Renal cortex interstitium (tissue), 15 donors: ENCODE measurements at places on chromosomes 16 and 17. TPM values are rescaled to one million over a fixed set of nuclear protein-coding genes. Genes with fewer than 3 reads are reported as not detected.

MFSD11 gene
- 27.6 TPM for polyA plus RNA-seq

GRCh38 chr16:81263470-81264220 is 25.2 kb downstream of the BCO1 start:
- DNase-seq, result peak; percentile 72

SCGB1C2 gene
- not detected for polyA plus RNA-seq

WSCD1 gene
- 16.0 TPM for polyA plus RNA-seq

DNA sequence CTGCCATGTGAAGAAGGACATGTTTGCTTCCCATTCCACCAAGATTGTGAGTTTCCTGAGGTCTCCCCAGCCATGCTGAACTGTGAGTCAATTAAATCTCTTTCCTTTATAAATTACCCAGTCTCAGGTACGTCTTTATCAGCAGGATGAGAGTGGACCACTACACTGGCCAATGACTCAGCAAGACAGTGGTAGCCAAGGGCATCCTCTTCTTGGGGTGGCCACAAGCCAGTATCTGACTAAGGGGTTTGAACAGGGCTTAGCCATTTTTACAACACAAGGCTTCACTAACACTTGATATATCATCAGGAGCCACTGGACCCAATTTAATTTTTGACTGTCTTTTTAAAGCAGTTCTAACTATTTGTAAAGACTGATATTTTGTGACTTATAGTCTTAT is 21.1 kb upstream of the KRT24 start:
- no peak for DNase-seq

GRCh38 chr17:12659500-12659899 is 6.2 kb upstream of the MYOCD start:
- no peak for DNase-seq

DNA sequence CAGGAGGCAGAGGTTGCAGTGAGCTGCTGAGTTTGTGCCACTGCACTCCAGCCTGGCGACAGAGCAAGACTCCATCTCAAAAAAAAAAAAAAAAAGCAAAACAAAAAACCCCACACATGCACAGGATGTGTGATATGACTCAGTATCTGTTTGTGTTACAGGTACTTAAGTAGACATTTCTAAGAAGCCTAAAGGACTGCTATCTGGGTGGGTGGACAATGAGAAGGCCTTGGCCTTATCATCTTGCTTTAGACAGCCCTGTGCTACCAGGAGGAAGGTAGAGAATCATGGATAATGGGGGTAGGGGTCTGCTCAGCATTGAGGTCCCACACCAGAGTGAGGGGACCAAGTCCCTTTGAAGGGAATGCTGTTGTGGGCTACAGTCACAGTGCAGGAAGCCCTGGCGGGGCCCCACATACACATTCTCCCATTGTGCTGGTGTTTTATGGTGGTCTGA is 26.7 kb downstream of the PLD6 start:
- no peak for DNase-seq

PRAC2 gene
- not detected for polyA plus RNA-seq

GRCh38 chr17:17729620-17730249 is 48.5 kb downstream of the RAI1 start:
- DNase-seq, result no peak

DNA sequence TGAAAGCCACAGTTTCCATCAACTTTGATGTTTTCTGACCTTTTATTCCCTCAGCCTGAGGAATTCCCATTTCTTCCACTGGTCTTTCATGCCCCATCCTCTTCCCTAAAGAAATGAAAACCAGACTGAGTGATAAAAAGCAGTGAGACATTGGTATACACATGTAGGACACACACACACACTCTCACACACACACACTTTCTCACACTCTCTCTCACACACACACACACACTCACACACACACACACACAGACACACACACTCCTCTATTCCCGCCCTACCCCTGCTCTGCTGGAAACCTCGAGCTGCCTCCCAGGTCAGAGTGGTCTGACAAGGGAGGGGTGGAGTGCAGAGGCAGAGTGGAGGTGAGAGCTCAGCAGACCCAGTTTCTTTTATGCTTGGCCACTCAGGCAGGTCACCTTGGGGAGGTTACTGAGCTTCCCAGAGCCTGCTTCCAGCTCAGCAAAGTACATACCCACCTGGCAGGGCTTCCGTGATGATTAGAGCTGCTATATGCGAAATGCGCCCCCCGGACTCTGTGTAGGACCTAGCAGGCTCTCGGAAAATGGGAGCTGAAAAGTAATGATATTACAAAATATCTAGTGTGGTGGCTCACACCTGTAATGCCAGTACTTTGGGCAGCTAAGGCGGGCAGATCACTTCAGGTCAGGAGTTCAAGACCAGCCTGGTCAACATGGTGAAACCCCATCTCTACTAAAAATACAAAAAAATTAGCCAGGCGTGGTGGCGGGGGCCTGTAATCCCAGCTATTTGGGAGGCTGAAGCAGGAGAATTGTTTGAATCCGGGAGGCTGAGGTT is 30.7 kb downstream of the CCR7 start:
- DNase-seq, result no peak

DNA sequence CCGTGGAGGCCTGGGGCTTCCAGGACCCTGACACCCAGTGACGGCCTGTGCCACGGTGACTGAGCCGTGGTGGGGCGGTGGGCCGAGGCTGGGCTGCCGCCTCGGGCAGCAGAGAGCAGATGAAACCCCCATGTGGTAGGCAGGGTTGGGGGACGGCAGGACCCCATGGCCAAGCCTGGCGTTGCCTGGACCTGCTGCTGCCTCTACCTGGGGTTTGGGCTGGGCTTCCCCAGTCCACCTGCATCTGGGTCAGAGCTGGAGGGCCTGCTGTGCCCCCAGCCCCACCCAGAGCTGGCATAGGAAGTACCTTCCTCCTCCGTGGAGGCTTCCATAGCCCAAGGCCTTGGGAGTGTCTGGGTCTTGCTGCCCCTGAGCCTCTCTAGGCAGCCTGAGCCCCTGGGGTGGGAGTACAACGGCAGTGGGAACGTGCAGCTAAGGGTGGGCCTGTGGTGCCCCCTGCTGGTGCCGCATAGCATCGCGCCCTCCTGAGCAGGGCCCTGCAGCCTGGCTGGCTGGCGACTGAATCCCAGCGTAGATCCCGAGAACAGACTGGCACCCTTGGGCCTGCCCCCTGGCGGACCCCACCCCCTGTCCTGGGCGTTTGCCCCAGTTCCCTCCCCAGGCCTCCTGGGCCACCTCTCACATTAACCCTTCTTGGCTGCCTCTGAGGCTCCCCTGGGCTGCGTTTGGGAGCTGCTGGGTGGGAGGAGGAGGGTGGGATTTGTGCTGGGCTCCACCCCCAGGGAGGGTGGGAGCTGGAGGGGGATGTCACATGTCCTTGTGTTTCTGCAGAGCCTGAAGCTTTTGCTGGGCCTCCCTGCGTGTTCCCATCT is 12.6 kb upstream of the ATP6V0C start:
- DNase-seq, result peak; percentile 85

DNA sequence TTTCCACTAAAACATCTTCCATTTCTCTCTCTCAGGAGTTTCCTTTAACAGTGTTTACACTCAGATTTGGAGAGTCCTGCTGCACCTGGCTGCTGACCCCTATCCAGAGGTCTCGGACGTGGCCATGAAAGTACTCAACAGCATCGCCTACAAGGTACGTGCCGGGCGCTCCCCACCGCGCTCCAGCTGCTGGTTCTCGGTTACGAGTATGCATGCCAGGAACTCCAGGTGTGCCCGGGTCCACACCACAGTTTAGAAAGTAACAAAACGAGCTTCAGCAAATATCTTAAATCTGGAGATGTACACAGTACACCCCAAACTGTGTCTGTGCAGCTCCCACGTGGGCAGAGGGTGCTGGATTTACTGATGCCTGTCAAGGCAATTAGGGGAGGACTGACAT is 82.9 kb upstream of the CHMP6 start:
- no peak for DNase-seq

TBC1D3H gene
- not detected for polyA plus RNA-seq

- no peak for DNase-seq
Observed at GRCh38 chr17:29076722-29077121, 33.8 kb downstream of the PIPOX start.

DNA sequence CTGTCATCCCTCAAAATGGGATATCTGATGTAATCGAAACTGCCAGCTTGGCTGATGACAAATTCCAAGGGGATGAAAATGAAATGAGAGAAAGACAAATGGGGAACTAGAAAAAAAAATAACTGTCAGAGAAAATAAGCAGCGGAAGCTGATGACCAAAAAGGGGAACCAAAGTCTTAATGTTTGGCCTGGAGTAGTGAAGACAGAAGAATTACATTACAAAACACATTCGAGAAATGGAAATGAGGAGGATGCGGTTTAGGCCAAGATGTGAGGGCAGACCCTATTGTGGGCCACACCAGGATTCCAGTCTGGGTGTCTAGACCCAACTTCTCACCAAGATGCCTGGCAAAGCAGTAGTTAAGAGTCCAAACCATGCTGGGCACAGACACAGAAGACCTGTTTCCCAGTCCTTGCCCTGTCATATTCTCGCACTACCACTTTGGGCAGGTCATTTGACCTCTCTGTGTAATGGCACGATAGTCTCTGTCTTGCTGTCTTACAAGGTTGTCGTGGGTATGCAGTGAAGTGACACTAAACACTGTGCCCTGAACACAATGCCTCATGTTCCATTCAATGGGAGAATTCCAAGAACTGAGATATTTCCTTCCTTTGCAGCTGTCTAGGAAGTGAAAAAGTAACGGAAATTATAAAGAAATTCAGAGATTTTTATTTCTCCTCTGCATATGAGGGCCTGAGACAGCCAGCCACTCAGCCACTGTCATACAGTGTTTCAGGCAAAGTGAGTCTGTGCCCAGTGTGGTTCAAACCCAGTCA is 12.3 kb upstream of the CCL2 start:
- no peak for DNase-seq

PSMC5 gene
- polyA plus RNA-seq, result 204 TPM

DNAH17 gene
- polyA plus RNA-seq, result 4.5 TPM

GLOD4 gene
- polyA plus RNA-seq, result 126 TPM

DNA sequence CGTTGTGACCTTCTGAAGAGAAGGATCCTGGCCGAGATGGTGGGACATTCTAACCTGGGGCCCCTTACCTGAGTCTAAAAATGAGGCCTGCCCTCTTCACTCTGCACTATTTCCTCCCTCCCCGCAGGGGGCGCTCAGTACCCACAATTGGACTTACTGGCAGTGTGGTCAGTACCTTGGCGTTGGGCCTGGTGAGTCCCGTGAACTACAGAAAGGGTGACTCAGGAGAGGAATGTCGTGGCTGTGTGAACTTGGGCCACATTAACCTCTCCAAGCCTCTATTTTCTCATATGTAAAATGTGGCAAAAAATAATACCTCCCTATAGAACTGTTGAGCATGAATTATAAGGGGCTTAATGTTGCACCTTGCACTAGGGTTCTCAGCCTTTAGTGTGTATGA is 3.9 kb downstream of the RSAD1 start:
- peak; percentile 74 for DNase-seq

DNA sequence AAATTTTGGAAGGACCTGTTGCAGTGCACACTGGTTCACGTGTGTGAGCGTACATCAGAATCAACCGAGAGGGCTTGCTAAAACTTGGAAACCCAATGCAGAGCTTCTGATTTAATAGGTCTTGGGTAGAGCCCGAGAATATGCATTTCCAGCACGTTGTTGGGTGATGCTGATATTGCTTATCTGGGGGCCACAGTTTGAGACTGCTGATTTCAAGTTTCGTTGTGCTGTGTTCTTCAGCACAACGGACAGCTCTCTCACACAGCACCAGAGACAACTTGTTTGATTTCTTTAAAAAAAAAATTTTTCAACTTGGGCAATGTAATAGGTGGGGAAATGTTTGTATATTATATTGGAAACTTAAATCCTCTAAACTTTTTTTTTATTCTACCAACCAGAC is 9.4 kb downstream of the OR4D2 start:
- DNase-seq, result no peak

- no peak for DNase-seq
Observed at GRCh38 chr16:46907061-46907774, 23.1 kb downstream of the GPT2 start.

TBC1D16 gene
- 40.3 TPM for polyA plus RNA-seq

CENPT gene
- polyA plus RNA-seq, result 43.0 TPM

CHP2 gene
- polyA plus RNA-seq, result 1.7 TPM

- no peak for DNase-seq
Observed at GRCh38 chr16:80081846-80082245, 458.9 kb upstream of the DYNLRB2 start.

DNA sequence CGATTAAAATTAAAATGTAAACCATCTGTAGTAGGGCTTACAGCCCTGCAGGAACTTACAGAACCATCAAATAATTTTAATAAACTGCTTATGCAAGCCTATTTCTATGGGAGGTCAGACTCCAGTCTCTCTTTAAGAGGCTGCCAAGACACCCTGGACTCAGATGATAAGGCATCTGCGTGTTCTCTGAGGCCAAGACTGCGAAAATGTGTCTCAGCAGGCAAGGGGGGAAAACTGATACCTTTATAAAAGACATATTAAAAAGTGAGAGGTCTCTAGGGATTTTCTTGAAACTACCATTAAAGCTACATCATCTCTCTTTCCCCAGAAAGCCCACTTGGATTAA is 32.2 kb downstream of the MPHOSPH6 start:
- no peak for DNase-seq

- DNase-seq, result no peak
Observed at GRCh38 chr17:51335883-51336822, 75.8 kb downstream of the UTP18 start.

GRCh38 chr17:44959821-44960531 is 8.1 kb downstream of the C1QL1 start:
- no peak for DNase-seq

DNA sequence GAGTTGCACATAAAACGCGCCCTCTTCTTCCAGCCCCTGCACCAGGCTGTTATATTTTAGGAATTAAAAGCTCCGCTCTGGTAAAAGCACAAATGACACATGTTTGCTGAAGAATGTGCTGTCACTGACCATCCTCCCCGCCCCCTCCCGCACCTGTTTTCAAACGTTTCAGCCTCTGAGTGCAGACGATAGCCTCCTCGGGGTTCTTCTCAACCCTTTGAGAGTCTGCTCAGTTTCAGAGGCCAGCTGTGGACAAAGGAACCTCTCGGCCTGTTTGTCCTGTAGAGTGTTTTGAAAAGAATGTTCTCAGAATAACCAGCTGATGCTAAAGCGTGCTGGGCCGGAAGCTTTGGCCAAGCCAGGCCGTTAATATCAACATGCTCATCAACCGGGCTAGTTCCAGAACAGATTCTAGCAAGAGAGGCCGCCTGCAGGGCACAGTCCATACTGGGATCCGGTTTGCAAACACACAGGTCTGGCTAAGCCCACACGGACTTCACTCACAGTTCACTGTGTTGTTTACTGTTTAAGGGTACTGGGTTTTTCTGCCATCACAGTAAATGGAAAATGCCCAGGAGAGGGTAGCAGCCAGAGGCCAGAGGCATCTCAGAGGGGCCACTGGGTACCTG is 6.4 kb upstream of the CACNG4 start:
- DNase-seq, result no peak

IRX5 gene
- polyA plus RNA-seq, result 12.3 TPM

DNA sequence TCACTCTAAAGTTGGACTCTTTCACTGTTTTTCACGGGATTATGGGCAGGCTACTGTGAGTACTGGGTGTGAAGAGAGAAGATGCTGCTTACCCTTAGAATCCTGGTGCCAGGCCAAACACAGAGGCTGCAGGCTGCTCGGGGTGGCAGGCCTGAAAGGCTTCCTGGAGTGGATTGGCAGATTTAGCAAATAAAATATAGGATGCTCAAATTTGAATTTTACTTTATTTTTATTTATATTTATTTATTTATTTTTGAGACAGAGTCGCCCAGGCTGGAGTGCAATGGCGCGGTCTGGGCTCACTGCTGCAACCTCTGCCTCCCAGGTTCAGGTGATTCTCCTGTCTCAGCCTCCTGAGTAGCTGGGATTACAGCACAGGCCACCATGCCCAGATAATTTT is 14.9 kb upstream of the STAC2 start:
- DNase-seq, result no peak

GRCh38 chr16:23183543-23183862 is 958 bp downstream of the SCNN1G start:
- DNase-seq, result no peak

RARA gene
- polyA plus RNA-seq, result 41.5 TPM

ABCC12 gene
- 0.08 TPM for polyA plus RNA-seq
